ENCODE measurements at places on chromosomes 1 and 21. TPM values are rescaled to one million over a fixed set of nuclear protein-coding genes. Genes with fewer than 3 reads are reported as not detected.

- H3K4me3 ChIP-seq, result no peak overlapping the region
- no peak overlapping the region for H3K27ac ChIP-seq
- peaks cover 9% of the 10 kb centered on the region for H3K4me1 ChIP-seq
These were observed 124.6 kb upstream of the CAMK1G start for GRCh38 chr1:209458921-209459320.

- DNase-seq, result peak; percentile 81
- no peaks in the 10 kb centered on the region for H3K36me3 ChIP-seq
- H3K4me3 ChIP-seq, result no peak overlapping the region
- peaks cover 2% of the 10 kb centered on the region for H3K27me3 ChIP-seq
These were observed 42.5 kb upstream of the TMEM125 start for GRCh38 chr1:43227143-43227764.

DNA sequence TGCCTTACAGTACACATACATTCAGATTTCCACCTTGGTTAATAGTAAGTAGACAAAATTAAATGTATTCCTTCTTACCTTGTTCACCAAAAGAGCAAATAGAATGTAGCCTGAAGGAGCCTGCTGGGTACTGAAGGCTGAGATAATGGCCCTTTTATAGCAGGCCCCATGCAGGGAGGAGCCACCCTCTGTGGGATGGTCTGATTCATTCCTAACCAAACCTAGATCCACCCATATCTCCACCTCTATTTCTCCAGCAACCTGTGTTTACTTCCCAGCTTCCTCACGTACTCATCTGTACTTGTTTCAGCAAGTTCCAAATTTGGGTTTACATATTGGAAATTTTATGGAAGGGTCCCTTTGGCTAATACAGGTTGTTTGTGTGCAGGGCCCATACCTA, at the start of gene FLG:
FLG (minus strand) TSS at position 129 of the 400 bp plus-strand sequence. CDS start 9,783 bp downstream, outside the sequence.
- H3K27ac ChIP-seq, result no peak within 1 kb of the TSS
- H3K36me3 ChIP-seq, result no peaks in the 10 kb centered on the region

- DNase-seq, result no peak
- peak overlapping the region; percentile 84 for H3K27ac ChIP-seq
- H3K27me3 ChIP-seq, result no peaks in the 10 kb centered on the region
- H3K4me1 ChIP-seq, result peaks cover 57% of the 10 kb centered on the region
These were observed 59.4 kb downstream of the NRIP1 start for GRCh38 chr21:15005391-15005790.

GRCh38 chr1:2324553-2325366, 66.6 kb downstream of the MORN1 start:
- no peaks in the 10 kb centered on the region for H3K36me3 ChIP-seq
- DNase-seq, result no peak
- no peak overlapping the region for H3K4me3 ChIP-seq
- H3K27ac ChIP-seq, result peak overlapping the region; percentile 84

- peak; percentile 49 for DNase-seq
- H3K27me3 ChIP-seq, result peaks cover 3% of the 10 kb centered on the region
- H3K4me1 ChIP-seq, result peaks cover 10% of the 10 kb centered on the region
- H3K27ac ChIP-seq, result no peak overlapping the region
These were observed 18.5 kb downstream of the PLA2G2D start for GRCh38 chr1:20100632-20101355.

DNA sequence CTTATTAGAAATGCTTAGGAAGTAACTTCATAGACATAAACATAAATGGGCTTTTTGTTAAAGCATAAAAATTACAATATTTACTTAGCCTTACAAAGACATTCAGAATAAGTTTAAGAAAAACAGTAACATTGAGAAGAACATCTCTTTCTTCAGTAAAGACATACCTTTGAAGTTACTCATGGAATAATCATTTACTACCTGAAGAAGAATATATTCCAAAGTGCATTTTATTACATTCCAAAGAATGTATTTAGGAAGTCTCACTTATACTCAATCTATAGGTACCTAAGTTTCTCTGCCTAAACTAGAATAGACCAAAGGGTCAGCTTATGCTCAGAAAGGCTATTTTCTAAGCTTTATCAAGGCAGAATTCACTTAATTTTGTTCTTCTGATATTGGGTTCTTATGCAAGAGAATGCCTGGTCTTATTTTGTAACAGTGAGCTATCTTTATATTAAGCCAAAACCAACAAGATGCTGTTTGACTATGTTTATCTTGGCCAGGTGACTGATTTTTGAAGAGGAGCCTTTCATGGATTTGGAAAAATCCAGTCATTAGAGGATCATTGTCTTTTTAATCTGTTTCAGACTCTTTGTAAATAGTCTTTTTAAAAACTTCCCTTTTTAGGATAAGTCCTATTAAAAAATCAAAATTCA, 110.1 kb downstream of the OLFML2B start:
- H3K27ac ChIP-seq, result no peak overlapping the region
- DNase-seq, result no peak
- no peaks in the 10 kb centered on the region for H3K27me3 ChIP-seq
- H3K4me3 ChIP-seq, result no peak overlapping the region
- peaks cover 18% of the 10 kb centered on the region for H3K4me1 ChIP-seq

- H3K4me3 ChIP-seq, result peak overlapping the region; percentile 71
- no peak for DNase-seq
- H3K27me3 ChIP-seq, result no peaks in the 10 kb centered on the region
- peaks cover 16% of the 10 kb centered on the region for H3K36me3 ChIP-seq
These were observed 1.8 kb downstream of the AGPAT3 start for GRCh38 chr21:43866659-43867331.

DNA sequence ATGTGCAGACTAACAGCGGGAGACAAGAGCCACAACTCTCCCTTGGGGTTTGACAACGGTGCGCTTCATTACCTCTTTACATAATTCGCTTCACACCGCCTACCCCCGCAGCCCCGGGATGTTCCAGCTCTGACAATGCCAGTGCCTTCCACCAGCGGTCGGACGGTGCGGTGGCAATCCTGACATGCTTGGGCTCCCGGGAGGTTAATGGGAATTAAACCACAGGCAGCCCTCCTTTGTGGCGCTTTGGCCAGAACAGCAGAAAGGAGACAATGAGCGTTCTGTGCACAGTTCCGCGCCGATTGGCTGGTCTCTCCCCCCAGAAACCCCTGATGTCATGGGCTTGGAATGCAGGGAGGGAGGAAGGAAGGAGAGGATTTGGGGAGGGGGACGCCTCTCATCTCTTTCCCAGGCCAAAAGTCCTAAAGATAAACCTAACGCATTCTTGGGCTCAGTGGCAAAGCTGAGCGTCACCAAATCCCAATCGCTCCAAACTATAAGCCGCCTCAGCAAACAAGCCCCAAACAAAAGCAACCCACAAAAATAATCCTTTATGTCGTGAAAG, 1.3 kb downstream of the CNN3 start:
- DNase-seq, result peak; percentile 74
- peak overlapping the region; percentile 100 for H3K27ac ChIP-seq
- H3K4me3 ChIP-seq, result peak overlapping the region; percentile 96
- H3K27me3 ChIP-seq, result no peaks in the 10 kb centered on the region

GRCh38 chr1:73626326-73626725, 571.6 kb downstream of the LRRIQ3 start:
- H3K27ac ChIP-seq, result no peak overlapping the region
- no peaks in the 10 kb centered on the region for H3K36me3 ChIP-seq
- no peaks in the 10 kb centered on the region for H3K27me3 ChIP-seq
- no peak for DNase-seq

- H3K36me3 ChIP-seq, result peaks cover 3% of the 10 kb centered on the region
- no peak overlapping the region for H3K27ac ChIP-seq
- H3K4me3 ChIP-seq, result no peak overlapping the region
- no peak for DNase-seq
- no peaks in the 10 kb centered on the region for H3K27me3 ChIP-seq
These were observed 68.8 kb downstream of the ITGB3BP start for GRCh38 chr1:63454269-63454668.

The INAVA gene
- total RNA-seq, result 35.7 TPM

The EVA1C gene
- 3.8 TPM for total RNA-seq

The MYOG gene
- not detected for total RNA-seq

The PFDN2 gene
- 53.2 TPM for total RNA-seq

The EDN2 gene
- total RNA-seq, result 4.1 TPM

The LRRC53 gene
- not detected for total RNA-seq
